CD8-positive, alpha-beta memory T cell (primary cell): ENCODE measurements at places on chromosomes 4 and X. TPM values are rescaled to one million over a fixed set of nuclear protein-coding genes. Genes with fewer than 3 reads are reported as not detected.

GRCh38 chrX:8245411-8245810 lies 74.3 kb upstream of the VCX2 start:
- DNase-seq: no peak

Gene ZNF630
- polyA plus RNA-seq: 0.89 TPM

DNA sequence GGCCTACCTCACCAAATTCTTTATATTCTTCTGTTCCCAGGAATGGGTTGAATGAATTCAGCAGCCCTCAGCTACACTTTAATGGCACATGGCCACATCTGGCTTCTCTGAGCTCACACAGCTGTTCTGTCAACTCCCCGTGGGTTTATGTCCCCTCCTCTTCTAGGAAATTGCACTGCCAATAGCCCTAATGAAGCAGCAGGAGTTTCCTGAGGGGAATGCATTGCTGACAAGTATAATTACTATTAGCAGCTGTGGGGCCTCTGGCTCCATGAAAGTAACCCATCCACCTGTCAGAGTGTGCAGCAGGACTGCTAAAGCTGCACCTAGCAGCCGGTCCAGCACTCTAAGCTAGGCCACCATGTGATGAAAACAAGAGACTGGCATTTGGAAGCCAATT lies 50.3 kb downstream of the FTHL17 start:
- DNase-seq: no peak

Gene UGT2B15
- polyA plus RNA-seq: not detected

DNA sequence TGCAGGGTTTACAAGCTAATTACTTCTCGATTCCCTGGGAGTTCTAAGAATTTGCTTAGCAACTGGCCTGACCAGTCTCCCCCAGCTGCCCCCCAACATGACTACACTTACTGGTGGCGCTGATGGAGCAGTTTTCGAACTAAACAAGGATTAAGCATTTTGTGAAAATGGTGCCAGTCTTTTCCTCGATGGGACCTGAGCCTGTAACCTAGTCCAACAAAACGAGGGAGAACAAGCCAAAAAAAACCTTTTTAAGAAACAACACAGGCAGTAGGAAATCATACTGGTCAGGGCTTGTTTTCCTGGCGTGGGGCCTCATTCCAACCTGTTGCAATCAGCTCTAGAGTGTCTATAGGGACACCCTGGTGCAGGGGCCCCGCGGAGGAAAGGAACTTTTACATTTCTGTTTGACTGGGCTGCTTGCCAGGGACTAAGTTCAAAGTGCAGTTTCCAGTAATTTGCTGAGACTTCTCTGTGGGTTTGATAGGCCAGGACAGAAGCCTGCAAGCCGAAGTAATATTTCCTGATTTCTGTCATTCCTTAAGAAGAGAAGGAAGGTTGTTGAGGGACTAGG lies 158.7 kb downstream of the SPRY1 start:
- DNase-seq: no peak

DNA sequence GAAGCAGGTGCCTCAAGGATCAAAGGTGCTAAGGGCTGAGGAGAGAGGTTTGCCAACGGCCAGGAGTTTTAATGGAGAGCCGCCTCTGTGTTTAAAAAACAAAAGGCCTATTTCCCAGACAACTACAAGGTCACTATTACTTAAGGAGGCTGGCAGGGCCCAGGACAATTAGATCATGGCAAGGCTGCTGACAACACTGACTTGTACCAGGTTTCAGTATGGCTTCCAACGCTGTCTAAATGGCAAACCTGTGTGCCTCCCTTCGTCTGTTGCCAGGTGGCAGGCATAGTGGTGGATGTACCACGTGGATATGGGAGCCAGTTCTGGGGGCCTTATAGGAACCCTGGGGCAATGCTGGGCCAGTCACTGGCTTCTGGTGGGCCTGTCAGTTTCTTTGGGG lies 41.0 kb downstream of the NSG1 start:
- no peak for DNase-seq

DNA sequence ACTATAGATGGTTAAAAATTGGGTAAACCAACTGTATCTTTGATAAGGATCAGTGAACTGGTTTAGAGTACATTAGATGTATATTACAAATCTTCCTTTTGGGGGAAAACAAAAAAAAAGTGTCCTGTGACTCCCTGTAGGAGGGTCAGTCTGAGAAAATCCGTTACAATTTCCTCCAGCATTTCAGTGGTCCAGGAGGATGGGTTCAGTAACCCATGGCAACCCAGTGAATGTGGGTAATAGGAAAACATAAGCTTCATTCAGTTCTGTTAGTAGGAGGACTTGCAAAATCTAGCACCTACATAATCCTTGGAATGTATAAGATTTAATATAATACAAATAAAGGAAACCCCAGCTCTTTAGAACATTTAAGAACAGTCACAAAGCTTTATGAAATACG lies 16.2 kb downstream of the STOX2 start:
- no peak for DNase-seq

- no peak for DNase-seq
These were observed 589.5 kb downstream of the BCOR start for GRCh38 chrX:39508300-39508692.

DNA sequence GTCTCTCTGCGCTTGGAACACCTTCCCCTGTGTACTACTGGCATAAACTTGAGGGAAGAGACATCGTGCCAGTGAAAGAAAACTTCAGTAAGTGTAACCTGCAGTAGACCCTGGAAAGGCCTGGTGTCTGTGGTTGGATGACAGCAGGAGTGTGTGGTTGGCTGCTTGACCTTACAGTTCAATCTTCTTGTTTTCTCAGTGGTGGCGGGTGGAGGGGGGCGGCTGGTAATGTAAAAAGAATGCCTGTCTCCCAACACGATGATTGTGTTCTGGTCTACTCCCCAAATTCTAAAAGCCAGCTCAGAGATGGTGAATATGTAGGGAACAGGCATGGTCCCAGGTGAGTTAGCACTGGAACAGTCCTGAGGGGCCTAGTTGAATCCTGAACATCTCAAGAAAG lies 18.6 kb downstream of the PSMD10 start:
- no peak for DNase-seq

- DNase-seq: no peak
These were observed 123.5 kb upstream of the EMCN start for GRCh38 chr4:100641336-100641735.

Gene NALF2
- polyA plus RNA-seq: not detected

DNA sequence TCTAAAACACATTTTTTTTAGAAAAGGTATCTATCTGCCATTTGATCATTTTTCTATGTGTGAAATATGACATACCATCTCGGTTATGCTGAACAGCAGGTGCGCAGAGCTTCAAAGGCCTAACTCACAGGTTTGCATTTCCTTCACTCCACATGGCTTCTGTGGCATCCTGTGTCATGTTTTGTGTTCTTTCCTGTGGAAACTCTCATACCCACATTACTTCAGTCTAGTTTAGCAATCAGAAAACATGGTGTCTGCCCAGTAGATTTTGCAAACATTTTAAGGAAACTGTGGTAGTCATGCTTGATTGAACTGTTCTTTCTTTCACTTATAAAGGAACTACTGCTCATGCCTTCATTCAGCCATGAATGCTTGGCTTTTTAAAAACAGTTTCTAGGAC lies 11.3 kb upstream of the ARAP2 start:
- DNase-seq: peak; percentile 90
